Aortic smooth muscle cell (primary cell): ENCODE measurements at places on chromosomes 2 and 18. TPM values are rescaled to one million over a fixed set of nuclear protein-coding genes. Genes with fewer than 3 reads are reported as not detected.

Gene CFAP221
- 0.26 and 0.37 TPM in 2 replicates for total RNA-seq

Gene SLC4A5
- under 0.01 and 0.31 TPM in 2 replicates for total RNA-seq

Gene UGT1A3
- total RNA-seq = not detected in 2 replicates

Gene EPB41L5
- total RNA-seq = 3.4 and 3.8 TPM in 2 replicates

Gene PLGLB2
- 0.53 and 0.87 TPM in 2 replicates for total RNA-seq

Gene FRZB
- 0.66 and 1.3 TPM in 2 replicates for total RNA-seq

Gene LIMS4
- 12.4 and 23.9 TPM in 2 replicates for total RNA-seq

Gene CYP27A1
- 13.5 and 18.1 TPM in 2 replicates for total RNA-seq

Gene CSRNP3
- 0.92 and 3.1 TPM in 2 replicates for total RNA-seq

Gene SALL3
- total RNA-seq = 0.25 and 0.53 TPM in 2 replicates

Gene MSTN
- total RNA-seq = under 0.01 and 0.12 TPM in 2 replicates
